Right kidney (tissue), 9 donors: ENCODE measurements at places on chromosomes 16 and 17.

DNA sequence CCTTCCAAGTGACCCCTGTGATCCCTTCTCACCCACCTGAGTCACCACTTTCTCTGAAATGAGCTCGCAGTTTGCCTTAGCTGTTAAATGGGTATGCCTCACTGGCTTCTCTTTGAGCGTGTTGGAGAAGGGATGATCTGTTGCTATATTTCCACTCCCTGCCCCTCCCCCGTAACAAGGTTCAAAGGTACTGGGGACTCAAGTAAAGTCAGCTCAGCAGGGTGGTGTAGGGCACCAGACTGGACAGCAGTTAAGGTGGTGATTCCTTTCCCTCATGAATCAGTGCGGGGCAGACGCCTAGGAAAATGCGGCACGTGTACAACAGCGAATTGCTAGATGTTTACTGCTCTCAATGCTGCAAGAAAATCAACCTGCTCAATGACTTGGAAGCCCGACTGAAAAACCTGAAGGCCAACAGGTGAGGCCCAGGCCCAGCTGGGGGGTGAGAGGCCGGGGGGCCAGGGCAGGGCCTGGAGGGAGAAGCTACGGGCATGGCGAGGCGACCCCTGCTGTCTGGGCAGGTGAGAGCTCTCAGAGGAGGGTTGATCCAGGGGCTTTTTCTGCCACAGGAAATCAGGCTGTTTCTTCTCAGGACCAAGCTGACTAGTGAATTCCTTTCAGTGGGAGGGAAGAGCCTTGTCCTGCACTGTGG is 130.3 kb downstream of the RAB11FIP4 start:
- DNase-seq = no peak

DNA sequence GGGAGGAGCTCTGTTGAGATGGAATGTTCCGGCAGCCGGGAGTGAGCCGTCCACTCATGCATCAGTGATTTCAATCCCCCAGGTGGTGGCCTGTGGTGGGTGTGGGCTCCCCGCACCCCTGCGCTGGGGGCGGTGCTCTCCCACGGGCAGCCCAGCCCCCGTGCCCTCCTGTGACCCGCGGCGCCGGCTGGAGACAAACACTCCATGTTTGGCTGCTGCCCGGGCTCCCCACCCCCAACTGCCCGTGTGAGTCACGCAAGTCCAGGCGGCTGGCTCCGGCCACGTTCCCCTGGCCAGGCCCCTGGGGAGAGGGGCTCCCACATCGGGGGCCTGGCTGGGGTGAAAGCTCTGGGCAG is 29.4 kb downstream of the CACNA1H start:
- DNase-seq = peak; percentile 76

- DNase-seq = no peak
Observed at GRCh38 chr17:39533891-39534290, 72.6 kb downstream of the CDK12 start.

DNA sequence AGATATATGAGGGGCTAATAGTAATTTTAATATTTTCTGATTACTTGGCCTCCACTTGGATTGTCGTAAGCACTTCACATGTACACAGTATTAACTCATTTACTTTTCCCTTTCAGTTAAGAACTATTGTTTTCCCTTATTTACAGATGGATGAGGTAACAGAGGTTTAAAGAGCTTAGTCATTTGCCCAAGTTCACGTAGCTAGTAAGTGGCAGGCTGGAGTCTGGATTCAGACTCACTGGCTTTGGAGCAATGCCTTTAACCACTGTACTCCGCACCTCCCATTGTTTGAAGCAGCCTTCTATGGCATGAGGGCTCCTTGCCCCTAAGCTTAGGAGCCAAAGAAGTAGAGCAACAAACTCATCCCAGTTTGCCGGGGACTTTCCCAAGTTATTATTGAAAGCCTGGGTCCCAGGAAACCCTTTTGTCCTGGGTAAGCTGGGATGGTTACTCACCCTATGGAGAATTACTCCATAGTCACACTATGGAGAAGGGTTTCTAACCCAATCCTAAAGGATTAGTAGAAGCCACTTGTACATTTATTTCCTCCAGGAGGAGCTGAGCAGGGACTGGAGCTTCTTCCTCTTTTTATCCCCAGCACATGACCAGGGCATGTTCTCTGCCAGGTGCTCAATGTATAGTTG is 12.3 kb downstream of the FOXL1 start:
- DNase-seq = no peak

DNA sequence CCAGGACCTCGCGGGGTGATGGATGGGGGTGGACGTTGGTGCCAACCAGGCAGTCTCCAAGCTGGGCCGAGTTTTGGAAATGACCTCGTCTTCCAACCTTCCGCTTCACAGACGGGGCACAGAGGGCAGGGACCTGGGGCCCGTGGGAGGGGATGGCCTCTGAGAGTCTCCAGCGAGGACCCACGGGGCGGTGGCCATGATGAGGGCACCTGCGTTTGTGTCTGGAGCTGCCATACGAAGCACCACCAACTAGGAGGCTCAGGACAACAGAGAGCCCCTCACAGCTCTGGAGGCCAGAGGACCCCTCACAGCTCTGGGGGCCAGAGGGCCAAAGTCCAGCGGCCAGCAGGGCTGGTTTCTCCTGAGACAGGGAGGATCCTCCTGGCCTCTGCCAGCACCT is 26.5 kb downstream of the SOX8 start:
- DNase-seq = no peak

- DNase-seq = no peak
Observed at GRCh38 chr16:64321881-64322280, 800.0 kb downstream of the CDH11 start.

GRCh38 chr17:65523853-65524664 is 37.4 kb downstream of the AXIN2 start:
- DNase-seq = no peak

DNA sequence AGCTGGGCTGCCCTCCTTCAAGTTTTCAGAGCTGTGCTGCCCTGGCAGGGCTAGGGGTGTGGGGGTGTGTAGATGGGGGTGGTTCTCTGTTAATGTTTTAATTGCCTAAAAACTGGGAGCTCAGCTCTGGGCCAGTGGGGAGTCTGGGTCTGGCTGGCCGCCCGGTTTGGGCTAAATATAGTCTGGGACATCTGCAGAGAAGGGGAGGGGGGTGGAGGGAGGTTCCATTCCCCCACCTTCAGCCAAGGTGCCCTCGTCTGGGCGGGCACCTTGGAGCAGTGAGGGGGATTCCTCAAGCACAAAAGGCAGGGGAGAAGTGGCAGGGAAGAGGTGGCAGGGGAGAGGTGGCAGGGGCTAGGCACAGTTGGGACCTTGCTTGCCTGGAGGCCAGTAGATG is 13.0 kb downstream of the RARA start:
- DNase-seq = peak; percentile 24

DNA sequence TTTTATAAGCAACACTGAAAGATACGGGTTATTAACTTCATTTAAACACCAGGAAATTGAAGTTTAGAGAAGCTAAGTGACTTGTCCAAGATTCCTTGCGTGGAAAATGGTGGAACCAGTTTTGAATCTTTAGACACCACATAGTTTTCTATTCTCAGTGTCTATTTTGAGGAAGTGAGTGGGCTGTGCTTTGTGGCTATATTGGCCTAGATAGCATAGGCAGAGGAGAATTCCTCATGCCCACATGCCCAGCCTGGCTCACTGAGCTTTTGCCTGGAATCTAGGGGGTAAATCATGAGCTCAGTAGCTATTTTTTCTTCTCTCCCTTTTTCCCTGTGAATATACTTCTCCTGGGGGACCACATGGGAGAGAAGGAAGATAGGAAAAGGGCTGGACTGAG is 431.3 kb downstream of the HS3ST3B1 start:
- DNase-seq = no peak

DNA sequence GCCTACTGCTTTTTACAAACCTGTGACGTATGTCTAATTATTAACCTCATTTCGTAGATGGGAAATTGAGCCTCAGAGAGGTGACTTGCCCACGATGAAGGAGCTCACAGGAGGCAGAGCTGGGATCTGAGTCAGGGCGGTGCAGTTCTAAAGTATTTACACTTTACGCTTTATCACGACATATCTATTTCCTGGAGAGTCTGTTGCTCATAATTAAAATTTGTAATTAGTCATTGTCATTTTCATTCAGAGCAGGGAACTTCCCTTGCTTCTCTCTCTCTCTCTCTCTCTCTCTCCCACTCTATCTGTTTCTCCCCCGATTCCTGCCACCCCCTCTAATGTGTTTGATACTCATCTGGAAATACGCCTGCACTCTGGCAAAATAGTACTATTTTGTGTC is 5.9 kb downstream of the SLC5A11 start:
- no peak for DNase-seq

DNA sequence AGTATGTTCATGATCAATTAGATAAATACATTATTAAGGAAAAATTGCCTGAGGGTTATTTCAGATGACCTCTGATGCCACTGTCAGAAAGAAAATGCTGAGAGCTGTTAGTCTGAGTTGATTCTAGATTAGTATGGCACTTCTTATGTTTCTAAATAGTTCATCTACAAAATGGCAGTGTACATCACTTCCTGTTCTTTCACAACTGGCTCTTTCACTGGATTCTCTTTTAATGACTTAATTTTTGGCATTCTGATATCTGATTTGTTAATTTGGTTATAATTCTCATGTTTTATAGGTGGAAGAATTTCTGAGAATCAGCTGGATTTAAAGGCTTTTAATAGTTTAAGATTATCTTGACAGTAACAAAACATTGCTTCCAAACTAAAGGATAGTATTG is 3.3 kb downstream of the TAOK1 start:
- no peak for DNase-seq

DNA sequence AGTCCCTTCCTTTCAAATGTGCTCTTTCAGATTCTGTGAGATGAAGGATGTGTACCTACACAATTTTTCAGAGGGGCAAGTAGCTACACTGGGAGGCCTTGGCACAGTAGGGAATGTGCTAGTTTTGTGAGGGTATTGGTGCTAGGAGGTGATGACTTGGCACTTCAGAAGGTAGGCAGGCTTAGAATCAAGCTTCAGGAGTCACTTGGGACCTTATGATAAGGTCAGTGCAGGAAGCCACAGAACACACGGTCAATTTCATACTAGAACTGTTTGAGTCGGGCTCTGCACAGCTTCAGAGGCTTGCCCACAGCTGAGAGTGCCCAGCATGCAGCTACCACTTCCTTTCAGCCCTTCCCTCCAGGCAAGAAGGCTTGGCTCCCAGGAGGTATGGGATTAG is 6.1 kb downstream of the CMTM1 start:
- DNase-seq = no peak

DNA sequence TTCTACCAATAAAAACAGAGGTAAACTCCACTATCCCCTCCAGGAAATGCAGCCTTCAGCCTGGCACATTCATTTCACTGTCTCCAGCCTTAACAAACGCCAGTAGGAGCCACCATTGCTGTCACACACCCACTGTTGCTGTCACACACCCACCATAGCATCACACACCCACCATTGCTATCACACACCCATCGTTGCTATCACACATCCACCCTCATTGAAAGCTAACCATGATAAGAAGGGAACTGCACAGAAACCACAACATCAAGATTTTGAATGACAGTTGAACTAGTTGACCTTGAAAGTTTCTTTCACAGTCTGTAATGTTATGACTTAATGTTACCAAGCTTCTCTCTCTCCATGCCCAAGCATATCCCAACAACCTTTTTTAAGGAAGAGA is 38.1 kb downstream of the SHCBP1 start:
- DNase-seq = no peak

GRCh38 chr17:49580981-49581647 is 5.4 kb downstream of the NXPH3 start:
- DNase-seq = no peak

GRCh38 chr17:17782523-17783115 is 54.2 kb downstream of the SREBF1 start:
- DNase-seq = peak; percentile 87

GRCh38 chr16:84881702-84882521 is 62.1 kb downstream of the CRISPLD2 start:
- DNase-seq = no peak
